Fibroblast of skin of scalp (primary cell): ENCODE measurements at places on chromosomes 1 and 21.

GRCh38 chr1:237478082-237478481, 412.6 kb downstream of the ZP4 start:
- DNase-seq: no peak

- DNase-seq: peak; percentile 99
Measured at GRCh38 chr1:156746728-156747631, 4.5 kb downstream of the HDGF start.

GRCh38 chr1:220454155-220454777, 73.7 kb upstream of the MARK1 start:
- no peak for DNase-seq

- DNase-seq: no peak
Measured at GRCh38 chr1:235181561-235182245, 20.7 kb upstream of the RBM34 start.

DNA sequence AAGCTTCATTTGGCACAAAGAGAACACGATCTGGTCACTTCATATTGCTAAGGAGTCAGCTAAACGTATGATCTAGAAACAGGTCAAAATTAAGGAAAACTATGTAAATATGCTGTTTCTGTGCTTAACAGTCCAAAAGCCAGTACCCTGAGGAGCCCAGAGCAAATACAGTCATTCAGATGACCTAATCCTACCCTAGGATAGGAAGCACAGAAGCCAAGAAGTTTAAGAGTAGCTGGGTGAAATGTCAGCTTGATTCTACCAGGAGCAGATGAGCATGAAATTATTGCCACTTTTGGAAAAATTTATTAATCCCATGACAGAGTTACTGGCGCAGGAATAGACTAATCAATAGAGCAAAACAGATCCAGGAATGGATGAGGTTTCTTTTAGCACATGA, 18.3 kb downstream of the SORT1 start:
- peak; percentile 37 for DNase-seq

GRCh38 chr1:198623752-198624647, 14.8 kb upstream of the PTPRC start:
- peak; percentile 73 for DNase-seq
